ENCODE measurements at places on chromosomes 7 and 10.

- DNase-seq, result peak; percentile 18
These were observed 102.1 kb downstream of the POLL start for GRCh38 chr10:101485681-101486554.

DNA sequence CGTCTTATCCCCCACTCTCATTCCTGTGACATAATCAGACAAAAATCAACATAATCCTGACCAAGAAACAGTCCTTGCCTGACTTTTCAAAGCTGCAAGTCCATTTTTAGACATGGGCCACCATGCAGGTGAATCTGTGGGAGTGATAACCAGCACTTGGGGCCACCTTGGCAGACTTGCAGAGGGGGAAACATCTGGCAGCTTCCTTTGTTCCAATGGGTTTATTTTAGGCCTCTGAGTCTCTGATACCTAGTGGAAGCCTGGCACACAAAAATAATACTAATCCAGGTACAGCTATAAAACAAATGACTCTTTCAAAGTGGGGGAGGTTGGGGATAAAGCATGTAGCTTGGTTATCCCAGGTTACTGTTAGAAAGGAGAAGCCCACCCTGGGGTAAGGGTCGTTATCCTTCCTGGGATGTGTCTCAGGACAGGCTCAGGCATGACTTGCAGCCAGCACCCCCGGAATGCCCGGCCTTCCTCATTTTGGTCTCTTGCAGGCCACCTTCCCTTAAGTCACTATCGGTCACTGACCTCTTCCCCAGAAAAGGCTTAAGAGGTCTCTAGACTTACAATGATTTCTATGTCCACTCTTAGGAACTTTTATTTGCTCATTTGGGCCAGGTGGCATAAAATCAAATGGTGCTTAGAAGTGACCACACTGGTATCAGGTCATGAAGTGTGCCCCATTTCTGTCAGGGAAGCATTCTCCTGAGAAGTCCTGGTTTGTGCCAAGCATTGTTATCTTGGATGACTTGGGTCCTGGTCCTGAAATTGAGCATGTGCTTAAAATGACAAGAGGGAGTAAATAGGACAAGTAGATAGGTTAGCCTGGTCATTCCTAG lies 37.6 kb downstream of the EEPD1 start:
- no peak for DNase-seq

GRCh38 chr7:31957090-31957720 lies 113.0 kb downstream of the PDE1C start:
- no peak for DNase-seq

- no peak for DNase-seq
These were observed 3.1 kb downstream of the ZRANB1 start for GRCh38 chr10:124944982-124945381.

GRCh38 chr7:155354371-155355048 lies 56.8 kb downstream of the INSIG1 start:
- no peak for DNase-seq

- DNase-seq, result no peak
These were observed 21.6 kb downstream of the SCART1 start for GRCh38 chr10:133475425-133475734.

GRCh38 chr10:74988054-74988775 lies 123.2 kb upstream of the SAMD8 start:
- DNase-seq, result no peak

- no peak for DNase-seq
These were observed 437.5 kb downstream of the KIF20B start for GRCh38 chr10:90138844-90139243.

DNA sequence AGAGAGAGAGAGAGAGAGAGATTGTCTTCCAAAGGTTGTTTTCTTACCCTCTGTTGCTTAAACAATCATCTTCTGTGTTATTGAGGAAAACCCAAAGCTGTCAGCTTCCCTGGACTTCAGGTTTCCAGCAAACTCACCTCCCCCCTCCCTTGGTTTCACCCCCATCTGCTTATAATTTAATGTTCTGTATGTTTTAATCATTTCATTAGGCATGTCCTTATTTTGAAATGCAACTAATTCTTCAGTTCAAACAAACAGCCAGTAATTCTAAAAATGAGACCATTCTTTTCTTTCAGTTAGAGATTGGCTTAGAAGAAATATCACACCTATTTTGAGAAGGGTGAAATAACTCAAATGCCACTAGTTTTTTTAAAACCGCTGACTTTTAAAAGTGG lies 102.9 kb downstream of the FAM204A start:
- no peak for DNase-seq

DNA sequence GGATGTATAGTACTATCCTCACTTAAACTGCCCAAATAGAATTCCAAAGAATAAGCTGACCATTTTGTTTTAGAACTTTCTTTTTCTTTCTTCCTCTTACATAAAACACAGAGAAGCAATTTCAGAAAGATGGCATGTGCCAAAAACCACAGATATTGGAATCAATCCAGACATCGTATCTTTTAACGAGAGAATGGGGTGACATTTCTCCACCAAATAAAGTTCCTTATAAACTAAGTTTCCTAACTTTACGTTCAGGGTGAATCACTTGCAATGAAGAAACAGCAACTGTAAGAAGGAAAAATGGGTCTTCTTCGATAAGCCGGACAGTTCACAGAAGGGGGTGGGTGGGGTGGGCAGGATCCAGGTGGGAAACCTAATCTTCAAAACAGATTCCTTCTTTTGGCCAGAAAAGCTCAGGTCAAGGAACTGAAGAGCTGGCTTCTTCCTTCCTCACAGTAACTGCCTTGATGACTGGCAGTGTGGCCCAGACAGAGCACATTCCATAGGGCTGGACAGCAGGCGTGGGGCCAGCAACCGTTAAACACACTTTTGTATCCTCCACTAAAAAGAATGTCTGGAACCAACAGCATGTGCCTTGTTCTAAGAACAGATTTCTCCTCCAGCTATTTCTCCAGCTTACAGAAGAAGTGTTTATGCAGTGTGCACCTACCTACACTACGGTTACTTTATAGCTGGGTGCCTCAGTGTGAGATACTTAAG lies 31.5 kb downstream of the CREB3L2 start:
- DNase-seq, result peak; percentile 81

- DNase-seq, result no peak
These were observed 122.7 kb downstream of the MAD1L1 start for GRCh38 chr7:2109936-2110609.

DNA sequence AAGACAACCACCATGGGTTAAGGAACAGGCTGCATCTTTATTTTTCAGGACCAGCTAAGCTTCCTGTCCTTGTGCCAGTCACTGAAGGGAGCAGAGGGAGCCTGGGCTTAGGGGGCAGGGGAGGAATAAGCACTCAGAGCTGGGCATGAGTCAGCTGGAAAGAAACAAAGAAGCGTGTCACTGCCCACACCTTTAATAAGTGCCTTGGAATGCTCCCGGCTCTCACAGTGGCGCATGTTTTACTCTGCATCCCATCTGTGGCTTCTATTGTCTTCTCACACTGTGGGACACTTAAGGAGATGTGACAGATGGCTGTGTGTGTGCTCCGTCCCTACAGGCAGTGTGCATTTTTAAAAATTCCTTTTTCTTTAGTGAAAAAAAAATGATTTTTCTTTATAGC lies 71.7 kb downstream of the MTURN start:
- no peak for DNase-seq

DNA sequence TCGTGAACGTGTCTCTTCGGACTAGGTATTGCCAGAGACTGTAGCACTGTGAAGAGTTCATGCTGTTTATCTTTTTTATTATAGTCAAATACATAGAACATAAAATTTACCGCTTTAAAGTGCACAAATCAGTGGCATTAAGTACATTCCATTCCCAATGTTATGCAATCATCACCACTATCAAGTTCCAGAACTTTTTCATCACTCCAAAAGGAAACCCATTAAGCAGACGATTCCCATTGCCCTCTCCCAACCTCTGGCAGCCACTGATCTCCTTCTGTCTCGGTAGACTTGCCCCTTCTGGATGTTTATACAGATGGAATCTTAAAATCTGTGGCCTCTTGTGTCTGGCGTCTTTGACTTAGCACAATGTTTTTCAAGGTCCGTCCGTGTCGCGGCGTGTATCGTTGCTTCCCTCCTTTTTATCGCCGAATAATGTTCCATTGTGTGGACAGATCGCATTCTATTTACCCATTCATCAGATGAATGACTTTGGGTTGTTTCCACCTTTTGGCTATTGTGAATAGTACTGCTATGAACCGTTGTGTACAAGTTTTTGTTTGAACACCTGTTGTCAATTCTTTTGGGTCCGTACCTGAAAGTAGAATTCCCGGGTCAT lies 2.7 kb downstream of the PROSER2 start:
- no peak for DNase-seq
